ENCODE measurements at places on chromosomes 7 and 10. TPM values are rescaled to one million over a fixed set of nuclear protein-coding genes. Genes with fewer than 3 reads are reported as not detected.

DNA sequence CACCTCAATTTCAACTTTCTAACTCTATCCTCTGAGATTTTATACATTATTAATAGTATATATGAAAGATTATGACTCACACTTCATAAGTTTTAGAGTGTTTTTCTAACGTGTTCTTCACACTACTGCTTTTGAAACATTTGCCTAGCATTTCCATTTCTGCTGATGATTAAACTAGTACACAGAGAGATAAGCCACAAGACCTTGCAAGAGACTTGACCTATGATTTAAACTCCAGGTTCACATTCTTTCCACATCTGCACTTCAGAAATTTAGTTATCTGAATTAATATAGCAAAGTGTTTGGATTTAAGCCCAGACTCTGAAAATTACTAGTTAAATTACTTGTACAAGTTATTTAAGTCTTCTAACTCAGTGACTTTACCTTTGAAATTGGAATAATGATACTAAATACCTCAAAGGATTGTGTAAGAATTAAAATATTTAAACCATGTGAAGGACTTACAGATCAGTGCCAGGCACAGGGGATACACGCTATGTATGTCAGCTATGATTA, 66.6 kb downstream of the PCLO start:
- DNase-seq: no peak

DNA sequence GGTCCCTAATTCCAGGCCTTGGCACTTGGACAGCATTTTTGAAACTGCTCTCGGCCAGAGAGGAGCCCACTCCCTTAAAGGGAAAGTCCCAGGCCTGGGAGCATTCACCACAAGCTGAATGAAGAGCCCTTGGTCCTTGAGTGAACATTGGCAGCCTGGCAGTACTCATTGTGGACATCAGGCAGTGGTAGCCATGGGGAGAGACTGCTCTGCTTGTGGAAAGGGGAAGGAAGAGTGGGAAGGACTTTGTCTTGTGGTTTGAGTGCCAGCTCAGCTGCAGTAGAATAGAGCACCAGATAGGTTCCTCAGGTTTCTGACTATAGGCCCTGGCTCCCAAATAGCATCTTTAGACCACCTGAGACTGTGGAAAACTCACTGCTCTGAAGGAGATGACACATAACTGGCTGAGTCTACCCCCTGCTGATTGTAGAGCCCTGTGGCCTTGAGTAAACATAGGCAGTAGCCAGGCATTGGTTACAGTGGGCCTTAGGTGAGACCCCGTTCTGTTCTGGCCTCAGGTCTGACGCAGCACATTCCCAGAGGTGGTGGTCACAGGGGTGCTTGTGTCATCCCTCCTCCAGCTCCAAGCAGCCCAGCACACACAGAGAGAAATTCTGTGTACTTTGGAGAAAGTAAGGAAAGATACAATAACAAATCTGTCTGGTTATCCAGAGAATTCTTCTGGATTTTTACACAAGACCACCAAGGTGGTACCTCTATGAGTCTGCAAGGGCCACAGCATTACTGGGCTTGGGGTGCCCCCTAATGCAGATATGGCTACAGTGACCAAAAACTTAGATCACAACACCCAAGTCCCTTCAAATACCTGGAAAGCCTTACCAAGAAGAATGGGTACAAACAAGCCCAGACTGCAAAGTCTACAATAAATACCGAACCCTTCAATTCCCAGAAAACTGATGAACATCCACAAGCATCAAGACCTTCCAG, 153.8 kb downstream of the GNAI1 start:
- no peak for DNase-seq

DNA sequence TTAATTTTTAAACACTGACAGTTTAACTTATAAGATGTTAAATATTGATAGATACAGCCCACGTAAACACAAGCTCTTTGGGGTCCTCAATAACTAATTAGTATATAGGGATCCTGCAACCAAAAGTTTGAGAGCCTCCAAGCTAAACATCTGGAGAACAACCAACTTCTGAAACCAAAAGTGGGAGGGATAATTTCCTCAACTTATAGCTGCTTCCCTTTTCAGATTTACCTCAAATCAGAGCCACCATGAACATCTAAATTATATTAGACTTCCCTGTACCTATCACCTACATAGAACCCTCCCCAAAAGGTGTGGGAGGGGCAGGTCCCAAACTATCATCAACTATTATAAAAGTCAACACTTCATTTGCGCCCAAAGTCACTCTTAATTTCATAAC, 8.6 kb downstream of the PSAP start:
- DNase-seq: no peak

- DNase-seq: no peak
Observed at GRCh38 chr7:70615066-70615606, 516.8 kb upstream of the GALNT17 start.

- no peak for DNase-seq
Observed at GRCh38 chr10:33477291-33478088, 143.0 kb upstream of the NRP1 start.

- DNase-seq: no peak
Observed at GRCh38 chr10:32582946-32583345, 137.0 kb downstream of the CCDC7 start.

GRCh38 chr10:29634764-29635625, at the start of gene SVIL:
TSS of gene SVIL (minus strand) at chr10:29634971. CDS start at chr10:29555058, 79,913 bp downstream.
- no peak for DNase-seq

DNA sequence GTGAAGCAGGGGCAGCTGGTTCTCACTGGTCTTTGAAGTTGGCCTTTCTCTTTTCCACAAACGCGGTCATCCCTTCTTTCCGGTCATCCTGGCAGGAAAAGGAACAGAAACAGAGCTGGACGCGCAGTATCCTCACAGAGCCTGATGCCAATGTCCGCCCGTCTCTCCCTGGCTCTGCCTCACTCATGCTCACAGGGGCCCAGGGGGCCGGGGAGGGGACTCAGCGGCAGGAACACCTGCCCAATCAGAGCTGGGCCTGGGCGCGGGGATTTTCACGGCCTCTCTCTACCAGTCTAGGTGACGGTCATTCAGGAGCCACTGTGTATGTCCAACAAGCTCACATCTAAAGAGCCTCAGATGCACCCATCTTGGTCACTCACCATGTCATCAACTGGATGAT, 5.0 kb upstream of the FUOM start:
- no peak for DNase-seq

- no peak for DNase-seq
Observed at GRCh38 chr7:90692947-90693346, 96.8 kb downstream of the CDK14 start.

GRCh38 chr7:67423065-67423464, 426.4 kb downstream of the TYW1 start:
- DNase-seq: no peak

DNA sequence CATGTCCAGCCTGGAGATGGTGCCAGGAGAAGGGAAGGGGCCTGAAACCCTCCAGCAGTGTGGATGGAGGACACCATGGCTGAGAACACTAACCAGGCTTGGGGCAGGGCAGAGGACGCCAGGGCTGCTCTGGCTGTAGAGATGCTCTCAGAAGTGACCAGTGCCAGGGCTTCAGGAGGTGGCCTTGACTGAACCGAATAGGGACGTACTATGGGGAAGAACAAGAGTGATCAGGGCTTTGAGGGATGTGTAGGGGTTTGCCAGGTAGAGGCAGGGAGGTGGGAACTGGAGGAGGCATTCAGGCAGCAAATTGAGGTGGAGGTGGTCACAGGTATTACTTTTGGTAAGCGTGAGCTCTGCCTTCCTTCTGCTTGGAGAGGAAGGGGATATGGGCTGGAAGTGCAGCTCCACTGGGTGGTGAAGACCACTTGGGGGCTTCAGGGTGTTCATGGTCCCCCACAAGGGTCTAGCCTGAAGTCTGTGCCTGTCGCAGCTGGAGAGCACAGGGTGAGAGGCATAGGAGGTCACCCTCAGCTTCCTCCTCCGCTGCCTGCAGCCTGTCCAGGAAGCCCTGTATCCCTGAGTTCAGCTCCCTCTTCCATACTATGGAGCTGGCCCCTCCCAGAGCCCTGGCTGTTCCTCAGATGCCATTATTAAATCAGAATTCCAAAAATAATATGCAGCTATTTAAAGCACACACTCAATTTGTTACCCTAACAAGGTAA, 27.8 kb downstream of the ADCY1 start:
- no peak for DNase-seq

GRCh38 chr7:105723572-105723971, 142.3 kb upstream of the EFCAB10 start:
- DNase-seq: no peak

DNA sequence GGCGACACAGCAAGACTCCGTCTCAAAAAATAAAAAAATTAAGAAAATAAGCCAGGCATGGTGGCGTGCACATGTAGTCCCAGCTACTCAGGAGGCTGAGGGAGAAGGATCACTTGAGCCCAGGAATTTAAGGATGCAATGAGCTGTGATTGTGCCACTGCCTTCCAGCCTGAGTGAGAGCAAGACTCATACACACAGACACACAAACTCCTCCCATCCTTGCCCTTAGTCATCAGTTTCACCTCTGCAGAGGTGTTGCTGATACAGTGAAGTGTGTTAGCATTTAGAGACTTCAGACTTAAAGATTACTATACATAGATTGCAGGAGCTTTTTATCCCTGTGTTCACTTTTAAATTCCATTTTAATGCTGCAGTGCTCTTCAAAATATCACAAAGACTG, 5.5 kb upstream of the H2AZ2 start:
- DNase-seq: no peak

DNA sequence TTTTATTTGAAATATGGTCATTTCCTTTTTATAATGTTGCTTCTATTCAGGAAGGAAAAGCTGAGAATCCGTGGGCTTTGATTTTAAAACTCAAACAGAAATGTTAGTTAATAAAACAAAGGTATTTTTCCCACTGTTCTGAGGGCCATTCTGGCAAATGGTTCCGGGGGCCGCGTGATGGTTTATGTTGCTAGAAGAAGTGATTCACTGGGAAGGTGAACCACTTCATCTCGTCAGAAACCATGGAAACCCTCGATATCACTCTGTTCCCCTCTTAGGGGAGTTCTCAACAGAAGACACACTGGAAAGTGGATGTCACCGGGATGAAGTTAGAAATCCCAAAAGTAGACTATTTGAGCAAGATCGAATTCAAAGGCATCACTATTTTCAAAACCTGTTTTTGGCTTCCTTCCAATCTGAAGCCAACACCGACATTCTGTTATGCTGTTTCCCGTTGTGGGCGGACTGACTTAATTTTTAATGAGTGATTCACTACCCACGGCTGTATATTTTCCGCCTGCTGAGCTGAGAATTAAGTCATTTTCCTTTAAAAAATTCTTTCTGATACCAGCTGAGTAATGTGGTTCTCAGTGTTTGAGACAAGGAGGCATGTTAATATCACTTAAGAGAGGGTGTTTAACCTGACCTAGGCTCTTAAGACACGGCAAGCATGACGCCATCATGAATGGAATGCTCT, 84.1 kb downstream of the PTPRE start:
- no peak for DNase-seq

DNA sequence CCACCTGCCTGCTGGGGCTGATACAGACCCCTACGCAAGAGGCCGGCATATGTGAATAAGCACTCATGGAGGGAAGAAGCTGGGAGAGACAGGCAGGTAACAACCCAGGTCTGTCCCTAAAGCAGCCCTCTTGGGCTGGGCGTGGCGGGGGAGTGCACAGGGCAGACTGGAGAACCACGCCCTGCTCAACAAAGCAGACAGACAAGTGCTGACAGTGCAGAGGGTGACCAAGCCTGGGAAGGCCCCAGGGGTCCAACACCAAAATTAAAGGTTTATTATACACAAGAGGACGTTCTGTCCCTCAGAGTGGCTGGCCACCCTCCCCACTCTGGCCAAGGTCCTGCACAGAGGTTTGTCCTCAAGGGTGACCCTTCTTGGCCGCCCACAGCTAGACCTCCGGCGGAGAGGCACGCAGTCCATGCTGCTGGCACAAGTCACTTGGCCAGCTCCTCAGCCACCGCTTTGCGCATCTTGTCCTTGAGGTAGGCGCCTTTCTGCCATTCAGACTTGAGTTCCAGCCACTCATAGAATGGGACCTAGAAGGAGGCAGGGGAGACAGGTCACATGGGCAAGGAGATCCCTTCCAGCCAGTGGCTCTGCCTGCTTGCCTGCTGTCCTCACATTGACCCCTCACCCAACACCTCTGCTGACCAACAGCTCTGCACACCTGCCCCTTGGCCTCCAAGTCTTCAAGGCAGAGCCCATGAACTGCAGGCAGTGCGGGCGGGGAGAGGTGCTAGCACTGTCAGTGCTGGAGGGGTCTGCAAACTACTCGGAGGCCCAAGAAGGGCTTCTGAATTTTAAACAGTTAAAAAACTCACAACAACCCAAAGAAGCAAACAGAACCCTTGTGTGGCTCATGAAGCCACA, 11.4 kb upstream of the NACAD start:
- no peak for DNase-seq

RNF32 gene
- not detected for total RNA-seq

OAT gene
- 74.5 TPM for total RNA-seq

CLRN3 gene
- not detected for total RNA-seq

GIMAP1 gene
- total RNA-seq: 4.2 TPM

EBF3 gene
- 4.6 TPM for total RNA-seq

ITGA8 gene
- 1,173 TPM for total RNA-seq

BHLHA15 gene
- not detected for total RNA-seq

HOGA1 gene
- 12.3 TPM for total RNA-seq
